ENCODE measurements at places on chromosomes 16 and 17.

DNA sequence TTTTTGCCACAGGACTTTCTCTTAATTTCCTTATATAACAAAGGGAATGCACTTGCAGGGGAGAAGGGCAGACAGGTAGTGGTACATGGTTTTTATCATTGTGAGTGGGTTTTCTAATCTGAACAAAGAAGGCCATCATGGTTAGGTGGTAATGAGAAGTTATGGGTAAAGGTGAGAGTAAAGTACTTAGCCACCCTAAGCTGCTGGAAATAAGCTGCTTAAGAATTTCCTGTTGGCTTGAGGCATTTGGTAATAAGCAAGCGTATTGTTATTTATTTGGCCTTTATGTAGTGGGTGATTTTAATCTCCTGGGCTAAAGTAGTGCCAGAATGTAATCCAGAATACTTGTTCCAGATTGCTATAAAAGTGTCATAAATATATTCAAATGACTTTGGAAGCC, 27.1 kb downstream of the TAC4 start:
- no peak for DNase-seq

DNA sequence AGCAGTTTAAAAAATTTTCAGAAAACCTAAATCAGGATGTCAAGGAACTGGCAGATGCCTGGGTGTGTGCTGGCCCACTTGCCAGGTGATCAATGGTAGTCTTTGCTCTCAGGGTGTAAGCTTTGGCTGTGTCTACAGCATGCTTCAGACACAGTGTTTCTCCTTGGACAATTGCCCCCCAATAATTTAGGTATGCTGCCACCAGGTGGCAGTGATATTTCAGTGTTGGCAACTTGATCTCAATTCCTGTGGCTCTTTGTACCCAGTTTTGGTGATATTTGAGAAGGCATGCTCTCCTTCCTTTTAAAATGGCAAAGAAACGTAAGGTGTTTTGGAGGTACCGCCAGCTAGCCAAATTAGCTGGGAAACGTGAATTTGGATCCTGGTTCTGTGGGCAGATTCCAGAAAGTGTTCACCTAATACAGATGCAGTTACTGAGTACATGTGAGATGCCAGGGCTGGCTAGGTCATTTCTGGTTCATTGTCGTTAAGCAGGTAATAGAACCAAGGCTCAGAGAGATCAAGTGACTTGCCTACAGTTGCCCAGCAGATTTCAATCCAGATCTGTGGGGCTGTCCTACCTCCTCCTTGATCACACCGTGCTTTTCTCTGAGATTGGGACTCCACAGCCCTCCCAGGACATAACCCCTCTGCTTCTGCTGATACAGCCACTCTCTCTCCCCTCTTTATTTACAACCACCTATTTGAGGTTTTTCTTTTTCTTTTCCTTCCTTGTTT, 155.6 kb upstream of the PLCG2 start:
- DNase-seq: no peak

DNA sequence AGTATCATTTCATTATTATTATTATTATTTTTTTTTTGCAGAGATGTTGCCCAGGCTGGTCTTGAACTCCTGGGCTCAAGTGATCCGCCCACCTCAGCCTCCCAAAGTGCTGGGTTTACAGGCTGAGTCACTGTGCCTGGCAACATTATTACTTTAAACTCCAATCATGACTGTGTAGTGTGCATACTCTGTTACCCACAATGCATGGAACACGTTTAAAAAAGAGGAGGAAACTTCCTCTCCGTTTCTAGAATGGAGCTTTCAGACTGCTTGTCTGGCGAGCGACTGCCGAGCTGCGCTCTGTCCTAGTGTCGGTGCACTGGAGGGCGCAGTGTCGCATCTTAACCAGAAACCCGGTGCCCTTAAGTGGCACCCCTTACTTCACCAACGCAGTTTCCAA, 22.1 kb upstream of the FASN start:
- no peak for DNase-seq

- DNase-seq: no peak
Measured at GRCh38 chr16:86048882-86049585, 150.1 kb downstream of the IRF8 start.

DNA sequence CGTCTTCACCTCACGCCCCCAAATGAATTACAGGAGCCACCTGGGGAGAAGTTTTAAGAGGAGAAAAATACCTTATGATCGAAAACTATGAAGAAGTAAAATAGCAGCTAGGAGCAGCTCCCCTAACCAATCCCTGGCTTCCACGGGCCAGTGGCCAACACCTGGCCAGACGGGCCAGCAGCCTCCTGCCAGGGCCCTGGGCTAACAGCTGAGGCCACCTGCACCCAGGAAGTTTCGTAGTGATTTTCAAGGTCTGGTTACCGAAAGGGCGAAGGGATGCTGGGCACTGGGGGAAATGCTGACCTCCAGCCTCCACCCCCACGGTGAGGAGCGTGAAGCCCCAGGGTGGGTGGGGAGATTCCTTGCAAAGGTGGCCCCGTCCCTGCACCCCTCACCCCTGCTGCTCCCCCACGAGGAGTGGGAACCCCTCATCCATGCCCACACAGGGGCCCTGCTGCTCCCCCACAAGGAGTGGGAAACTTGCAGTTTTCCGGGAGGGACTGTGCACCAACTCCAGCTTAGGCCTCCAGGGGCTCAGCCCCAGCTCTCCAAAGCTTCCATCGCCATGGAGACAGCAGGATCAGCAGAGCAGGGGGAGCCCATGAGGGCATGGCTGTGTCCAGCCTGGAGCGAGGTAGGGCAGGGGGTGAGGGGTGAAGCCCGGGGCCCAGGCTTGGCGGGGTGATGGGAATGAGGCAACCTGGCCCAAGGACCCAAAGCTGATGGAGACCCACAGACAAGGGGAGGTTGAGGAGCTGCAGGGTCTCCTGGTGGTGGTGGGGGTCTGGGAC, 31.9 kb upstream of the ACSF3 start:
- DNase-seq: no peak

DNA sequence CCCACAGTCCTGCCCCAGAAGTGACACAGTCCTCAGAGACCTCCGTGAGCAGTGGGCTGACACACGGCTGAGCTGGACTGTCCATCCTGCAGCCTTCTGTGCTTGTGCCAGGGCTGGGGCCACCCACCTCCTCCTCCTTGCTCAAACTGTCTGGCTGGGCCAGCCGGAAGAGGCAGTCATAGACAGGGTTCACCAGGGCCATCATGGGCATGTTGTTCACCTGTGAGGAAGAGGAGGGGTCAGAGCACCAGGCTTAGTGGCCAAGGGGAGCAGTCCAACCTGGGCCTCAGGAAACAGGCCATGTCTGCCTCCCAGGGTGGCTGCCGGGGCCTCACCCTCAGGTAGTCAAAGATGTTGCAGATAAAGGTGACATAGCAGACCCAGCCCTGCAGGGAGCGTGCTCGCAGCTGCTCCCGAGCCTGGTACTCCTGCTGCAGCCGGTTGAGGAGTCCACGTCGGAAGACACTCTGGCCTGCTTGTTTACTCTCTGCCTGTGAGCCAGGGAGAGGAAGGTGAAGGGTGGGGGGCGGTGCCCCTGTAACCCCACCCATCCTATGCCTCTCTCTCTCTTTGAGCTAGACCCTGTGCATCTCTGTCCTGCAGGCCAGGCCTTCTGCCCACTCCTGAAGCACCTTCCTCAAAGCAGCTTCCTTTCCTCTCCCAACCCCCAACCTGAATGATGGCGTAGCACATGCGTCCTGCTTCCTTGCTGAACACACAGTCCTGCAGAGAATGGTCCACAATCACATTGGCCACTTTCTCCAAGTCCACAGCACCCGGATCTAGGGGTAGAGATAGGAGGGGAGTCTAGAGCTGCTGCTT, 3.4 kb downstream of the MIF4GD start:
- no peak for DNase-seq

DNA sequence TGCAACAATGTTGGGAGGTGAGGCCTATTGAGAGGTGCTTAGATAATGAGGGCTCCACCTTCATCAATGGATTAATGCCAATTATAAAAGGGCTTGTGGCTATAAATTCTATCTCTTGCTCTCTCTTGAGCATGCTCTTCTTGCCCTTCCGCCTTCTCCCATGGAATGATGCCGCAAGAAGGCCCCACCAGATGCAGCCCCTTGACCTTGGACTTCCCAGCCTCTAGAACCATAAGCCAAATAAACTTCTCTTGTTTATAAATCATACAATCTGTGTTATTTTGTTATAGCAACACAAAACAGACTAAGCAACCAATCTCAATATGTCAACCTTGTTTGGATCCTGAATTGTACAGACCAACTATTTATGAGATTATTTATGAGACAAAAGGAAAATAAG, 20.0 kb downstream of the MYH10 start:
- DNase-seq: no peak

DNA sequence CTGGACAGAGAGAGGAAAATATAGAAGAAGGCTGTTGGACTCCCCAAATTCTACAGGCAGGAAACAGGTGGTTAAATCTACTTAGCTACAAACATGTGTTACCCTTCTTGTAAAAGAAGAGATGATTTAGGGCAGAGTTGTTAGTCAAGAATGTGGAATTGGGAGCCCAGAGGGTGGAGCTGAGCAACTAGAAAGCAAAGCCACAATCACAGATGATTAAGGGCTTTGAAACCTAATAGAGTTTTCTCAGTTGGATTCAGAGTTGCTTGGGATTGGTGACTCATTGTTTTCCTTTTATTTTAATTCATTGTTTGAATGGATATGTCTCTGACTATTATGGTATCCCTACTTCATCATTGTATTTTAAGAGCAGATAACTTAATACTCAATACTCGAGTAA, 6.2 kb downstream of the ACSM5 start:
- DNase-seq: no peak

DNA sequence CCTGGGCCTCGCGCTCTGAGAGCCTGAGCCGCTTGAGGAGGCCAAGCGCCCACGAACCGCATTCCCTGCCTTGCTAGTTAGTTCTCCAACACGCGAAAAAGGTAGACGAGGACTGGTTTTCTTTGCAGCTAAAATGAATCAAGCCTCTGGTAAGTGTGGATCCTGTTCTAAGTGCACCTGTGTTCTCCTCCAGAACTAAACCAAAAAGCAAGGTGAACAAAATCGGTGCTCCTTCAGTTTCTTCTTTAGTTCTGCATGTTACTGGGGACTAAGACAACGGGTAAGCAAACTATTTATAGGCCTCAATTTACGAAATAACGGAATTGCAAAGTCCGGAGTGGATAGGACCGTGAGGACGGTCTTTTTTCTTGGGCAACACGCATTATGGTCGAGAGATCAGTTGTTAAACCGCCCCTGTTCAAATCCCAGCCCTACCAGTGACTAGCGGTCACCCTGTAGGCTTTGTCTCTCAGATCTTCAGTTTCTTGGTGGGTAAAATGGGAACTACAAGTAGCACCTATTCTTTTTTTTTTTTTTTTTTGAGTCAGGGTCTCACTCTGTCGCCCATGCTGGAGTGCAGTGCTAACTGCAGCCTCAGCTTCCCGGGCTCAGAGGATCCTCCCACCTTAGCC, 993 bp upstream of the ANKRD11 start:
- no peak for DNase-seq

DNA sequence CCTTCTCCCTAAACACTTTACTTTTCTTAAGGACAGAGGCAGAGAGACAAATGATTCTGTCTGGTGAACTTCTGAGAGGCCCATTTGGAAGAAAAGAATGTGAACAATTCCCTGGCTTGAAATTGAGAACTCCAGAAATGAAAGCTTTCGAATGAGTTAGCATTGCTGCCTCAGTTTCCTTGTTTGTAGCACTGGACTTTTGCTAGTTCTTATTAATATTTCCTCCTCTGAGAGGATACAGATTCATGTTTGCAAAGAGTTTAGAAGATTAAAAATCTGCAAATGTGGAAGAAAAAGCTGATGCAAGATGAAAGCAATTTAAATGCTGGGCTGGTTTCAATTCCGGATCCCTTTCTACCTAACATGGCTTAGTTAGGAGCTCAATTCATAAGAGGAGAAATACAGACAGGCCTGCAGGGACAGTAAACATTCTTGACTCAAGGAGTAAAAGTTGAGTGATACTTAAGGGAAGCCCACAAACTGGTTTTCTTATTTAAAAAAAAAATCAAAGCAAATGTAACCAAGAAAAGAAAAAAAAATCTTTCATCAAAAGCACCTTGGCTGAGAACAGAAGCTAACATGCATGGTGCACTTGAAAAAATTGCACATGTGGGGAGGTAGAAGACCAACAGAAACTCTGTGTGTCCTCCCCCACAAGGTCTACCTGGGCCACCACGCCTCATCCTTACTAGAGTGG, 27.1 kb downstream of the HNF1B start:
- no peak for DNase-seq

- DNase-seq: no peak
Measured at GRCh38 chr17:12554251-12554650, 111.4 kb upstream of the MYOCD start.

DNA sequence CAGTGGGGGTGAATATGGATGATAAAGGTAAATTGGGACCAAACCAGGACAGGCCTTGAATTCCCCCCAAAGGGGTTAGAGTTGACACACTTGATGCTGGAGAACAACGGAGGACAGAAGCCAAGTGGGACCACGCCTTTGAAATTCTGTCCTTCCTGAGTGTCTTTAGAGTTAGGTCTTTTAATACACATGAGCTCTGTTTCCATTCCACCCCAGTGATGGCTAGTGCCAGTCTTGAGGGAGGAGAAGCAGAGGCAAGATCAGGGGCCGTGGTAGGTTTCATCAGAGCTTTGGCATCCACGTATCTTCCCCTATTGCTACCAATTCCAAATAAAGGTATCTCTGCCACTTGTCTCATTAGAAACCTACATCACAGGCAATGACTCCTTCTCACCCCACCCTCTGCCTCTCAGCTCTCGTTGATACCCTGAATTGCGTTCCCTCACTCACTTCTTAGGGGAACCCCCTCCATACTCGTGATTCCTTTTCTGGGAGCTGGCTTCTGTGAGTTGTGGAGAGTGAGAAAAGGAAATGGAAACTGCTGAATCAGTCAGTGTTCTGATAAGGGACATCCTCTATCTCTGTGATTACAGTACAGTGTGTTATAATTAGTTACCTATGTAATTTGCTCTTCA, 2.4 kb upstream of the CCL3L1 start:
- no peak for DNase-seq

DNA sequence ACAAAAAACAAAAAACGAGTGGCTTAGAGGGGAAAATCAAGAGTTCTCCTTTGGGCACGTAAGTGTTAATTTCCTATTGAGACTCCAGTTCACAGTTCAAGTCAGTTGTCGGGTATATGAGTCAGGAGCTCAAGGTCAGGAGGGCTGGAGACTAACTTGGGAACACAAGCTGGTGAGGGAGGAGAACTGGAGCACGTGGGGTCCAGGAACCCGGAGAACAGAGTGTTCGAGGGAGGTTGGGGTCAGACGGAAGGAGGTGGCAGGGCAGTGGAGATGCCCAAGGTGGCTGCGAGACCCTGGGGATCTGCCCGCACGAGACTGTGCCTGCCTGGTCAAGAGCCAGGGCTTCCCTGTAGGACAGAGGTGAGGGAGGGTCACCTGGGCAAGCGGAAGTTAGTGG, 12.0 kb downstream of the ALDH3A1 start:
- DNase-seq: no peak

DNA sequence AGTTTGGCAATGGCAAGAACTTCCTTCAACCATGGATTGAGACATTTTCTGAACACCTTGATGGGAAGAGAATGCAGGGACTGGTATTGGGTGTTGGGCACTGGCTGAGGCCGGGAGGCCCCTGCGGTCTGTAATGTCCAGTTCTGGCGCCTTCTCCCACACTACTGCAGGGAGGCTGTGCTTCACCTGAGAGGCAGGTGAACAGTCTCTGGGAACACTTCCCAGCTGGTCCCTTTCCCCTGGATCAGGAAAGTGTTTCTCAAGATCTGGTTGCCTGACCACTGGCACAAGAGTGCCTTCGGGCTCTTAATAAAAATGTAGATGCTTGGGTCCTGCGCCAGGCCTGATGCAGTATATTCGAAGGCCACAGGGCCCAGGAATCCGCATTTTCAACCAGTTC, 28.5 kb upstream of the NAT9 start:
- no peak for DNase-seq
